ENCODE measurements at places on chromosomes 13 and 19. TPM values are rescaled to one million over a fixed set of nuclear protein-coding genes. Genes with fewer than 3 reads are reported as not detected.

The MYO1F gene
- 27.5 TPM for total RNA-seq

The ZNF83 gene
- total RNA-seq = 96.6 TPM

The NCAN gene
- total RNA-seq = not detected

The SIGLEC7 gene
- not detected for total RNA-seq

The ZNF8 gene
- total RNA-seq = 7.0 TPM

The DACT3 gene
- 2.3 TPM for total RNA-seq

The MUC16 gene
- total RNA-seq = not detected

The PSG11 gene
- not detected for total RNA-seq
